ENCODE measurements at places on chromosomes 13 and 19. TPM values are rescaled to one million over a fixed set of nuclear protein-coding genes. Genes with fewer than 3 reads are reported as not detected.

The COMMD6 gene
- 98.1 TPM for total RNA-seq

The FOXO1 gene
- 38.7 TPM for total RNA-seq

The MYH14 gene
- not detected for total RNA-seq

The CEACAM3 gene
- total RNA-seq: not detected

The CLIP3 gene
- 0.60 TPM for total RNA-seq

The GPC6 gene
- total RNA-seq: not detected

The ZNF14 gene
- 7.9 TPM for total RNA-seq

The C1QTNF9B gene
- not detected for total RNA-seq

The ARHGEF18 gene
- total RNA-seq: 30.8 TPM

The FGF9 gene
- total RNA-seq: 0.25 TPM

The SLC25A42 gene
- 8.0 TPM for total RNA-seq

The ICAM1 gene
- 33.6 TPM for total RNA-seq

The TMEM145 gene
- 3.2 TPM for total RNA-seq

The NOTCH3 gene
- not detected for total RNA-seq

The LILRA1 gene
- not detected for total RNA-seq

The DLEU7 gene
- not detected for total RNA-seq

The FLT1 gene
- total RNA-seq: 2.5 TPM

The IFNL1 gene
- total RNA-seq: not detected

The EBI3 gene
- total RNA-seq: 6.7 TPM

The PRR19 gene
- total RNA-seq: 0.52 TPM

The ZNF90 gene
- 20.8 TPM for total RNA-seq

The CARM1 gene
- 86.8 TPM for total RNA-seq

The CEBPA gene
- total RNA-seq: 0.26 TPM

The YJEFN3 gene
- total RNA-seq: 5.7 TPM

The LHB gene
- total RNA-seq: not detected

The KIR3DL1 gene
- not detected for total RNA-seq

The ETV2 gene
- total RNA-seq: 2.3 TPM

The OCEL1 gene
- 12.6 TPM for total RNA-seq

The SLC7A10 gene
- total RNA-seq: not detected

The KIR2DL3 gene
- total RNA-seq: not detected

The ADGRE3 gene
- not detected for total RNA-seq

The ZNF285 gene
- total RNA-seq: 1.8 TPM

The OR10H1 gene
- not detected for total RNA-seq

The FCAR gene
- total RNA-seq: not detected

The RASL11A gene
- total RNA-seq: 3.0 TPM

The MYBPC2 gene
- total RNA-seq: 0.45 TPM

The ZNF99 gene
- total RNA-seq: not detected

The GTF2F1 gene
- 72.7 TPM for total RNA-seq

The RNF225 gene
- 1.6 TPM for total RNA-seq

All from activated naive CD8-positive, alpha-beta T cell treated with anti-CD3 and anti-CD28 coated beads for 36 hours (primary cell).